ENCODE measurements at places on chromosomes 7 and 10.

- no peak for ATAC-seq
Measured at GRCh38 chr7:99766484-99767099, 17.4 kb downstream of the CYP3A4 start.

- no peak for ATAC-seq
Measured at GRCh38 chr7:134705716-134706115, 59.1 kb downstream of the BPGM start.

- ATAC-seq: no peak
Measured at GRCh38 chr7:45627691-45628456, 53.7 kb downstream of the ADCY1 start.

DNA sequence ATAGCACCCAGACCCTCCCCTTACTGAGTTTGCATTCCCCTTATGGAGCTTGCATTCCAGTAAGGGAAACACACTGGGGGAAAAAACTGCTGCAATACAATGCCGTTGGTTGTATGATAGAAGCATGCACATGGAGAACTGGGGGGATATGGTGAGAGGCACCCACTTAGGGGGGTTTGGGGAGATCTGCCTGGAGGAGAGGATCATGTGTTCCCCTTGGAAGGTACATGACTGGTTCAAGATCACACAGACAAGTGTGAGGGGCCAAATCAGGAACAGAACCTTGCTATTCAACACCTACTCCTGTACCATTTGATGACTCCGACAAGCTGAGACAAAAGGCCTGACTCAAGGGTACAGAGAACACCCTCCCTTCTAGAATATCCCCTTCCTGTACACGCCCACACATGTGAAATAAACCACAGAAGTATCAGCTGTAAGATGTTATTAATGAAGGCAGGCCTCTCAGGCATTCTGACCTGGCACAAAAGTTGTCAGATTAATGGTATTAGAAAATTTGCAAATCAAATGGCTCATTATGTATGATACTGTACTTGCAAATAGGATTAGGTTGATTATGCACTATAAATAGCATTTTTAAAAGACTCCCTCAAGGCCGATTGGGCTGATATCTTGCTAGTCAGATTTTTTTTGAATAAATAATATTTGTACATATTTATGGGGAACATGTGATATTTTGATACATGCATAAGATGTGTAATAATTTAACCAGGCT, 122.2 kb downstream of the NPY start:
- peak; percentile 61 for ATAC-seq

DNA sequence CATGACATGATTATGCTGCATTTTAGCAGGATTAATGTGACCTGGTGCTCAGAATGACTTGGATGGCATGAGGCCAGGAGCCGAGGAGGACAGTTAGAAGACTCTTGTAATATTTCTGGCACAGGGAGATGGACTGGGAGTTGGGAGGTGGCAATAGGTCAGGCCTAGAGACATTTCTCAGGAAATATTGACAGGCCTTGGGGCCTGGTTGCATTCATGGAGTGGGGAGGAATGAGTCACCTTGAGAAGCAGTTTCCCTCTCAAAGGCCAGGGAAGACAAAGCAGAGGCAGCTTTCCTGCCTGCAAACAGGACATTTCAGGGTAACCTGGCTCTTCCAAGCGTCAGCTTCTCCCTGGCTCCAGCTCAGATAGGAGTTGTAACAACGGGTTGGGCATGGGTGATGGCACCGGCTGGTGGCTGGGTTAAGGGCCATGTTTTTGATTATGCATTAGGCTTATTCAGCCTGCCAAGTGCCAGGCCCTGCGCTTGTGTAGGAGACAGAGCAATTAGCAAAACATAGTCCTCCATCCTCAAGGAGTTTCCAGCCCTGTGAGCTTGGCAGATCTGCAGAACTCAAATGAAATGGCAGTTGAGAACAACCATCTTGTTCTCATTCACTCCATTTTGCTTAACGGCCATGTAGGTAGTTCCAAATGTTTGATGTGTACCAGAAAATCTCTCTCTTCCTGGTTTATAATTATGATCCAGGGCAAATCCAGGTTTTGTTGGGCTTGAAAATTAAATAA, 38.2 kb downstream of the HK1 start:
- no peak for ATAC-seq

DNA sequence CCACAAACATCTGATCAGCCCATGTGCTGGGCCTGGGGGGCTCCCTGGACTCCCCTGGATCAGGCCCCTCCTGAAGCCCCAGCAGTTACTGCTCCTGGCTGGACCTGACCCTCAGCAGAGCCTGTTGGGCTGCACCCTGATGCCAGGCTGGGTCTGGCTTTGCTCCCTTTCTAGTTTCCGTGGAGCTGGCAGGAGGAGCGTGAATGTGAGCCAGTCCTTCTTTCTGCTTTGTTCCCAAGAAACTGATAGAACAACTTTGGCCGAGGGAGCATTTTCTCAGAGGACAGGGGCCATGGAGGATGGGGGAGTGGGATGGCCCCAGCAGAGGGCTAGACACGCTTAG, 128.2 kb downstream of the NEURL1 start:
- no peak for ATAC-seq

DNA sequence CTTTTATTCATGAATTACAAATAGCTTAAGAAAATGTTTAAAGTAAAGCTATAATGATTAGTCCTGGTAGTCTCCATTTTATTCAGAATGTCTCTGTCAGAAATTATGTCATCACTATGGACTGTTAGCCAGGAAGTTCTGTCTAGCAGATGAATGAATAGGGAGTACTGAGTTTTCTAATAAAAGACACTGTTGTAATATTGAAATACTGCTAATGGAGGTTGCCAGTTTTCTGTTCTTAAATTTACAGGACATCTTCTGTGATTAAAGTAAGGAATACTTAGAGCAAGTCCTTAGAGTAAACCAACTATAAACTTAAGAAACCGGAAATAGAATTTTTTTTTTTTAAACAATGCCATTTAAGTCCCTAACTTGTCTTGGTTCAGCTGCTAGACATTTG, 309.8 kb downstream of the ADK start:
- ATAC-seq: no peak

- no peak for ATAC-seq
Measured at GRCh38 chr7:87456247-87456646, 19.2 kb downstream of the ABCB4 start.

DNA sequence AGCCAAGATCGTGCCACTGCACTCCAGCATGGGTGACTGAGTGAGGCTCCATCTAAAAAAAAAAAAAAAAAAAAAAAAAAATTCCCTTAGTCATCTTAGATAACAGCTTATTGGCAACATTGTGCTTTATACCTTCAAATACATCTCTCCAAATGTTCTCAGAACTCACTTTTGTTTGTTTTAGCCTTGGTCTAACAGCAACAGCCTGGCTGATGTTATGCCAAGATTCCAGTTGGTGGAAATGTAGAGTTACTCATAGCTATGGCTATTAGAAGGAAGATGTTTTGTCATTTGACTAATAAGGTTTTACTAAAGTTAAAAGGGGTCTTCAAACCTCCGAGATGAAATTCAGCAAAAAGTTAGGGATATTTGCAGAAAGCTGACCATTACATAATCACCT, 481.4 kb downstream of the NEBL start:
- no peak for ATAC-seq

DNA sequence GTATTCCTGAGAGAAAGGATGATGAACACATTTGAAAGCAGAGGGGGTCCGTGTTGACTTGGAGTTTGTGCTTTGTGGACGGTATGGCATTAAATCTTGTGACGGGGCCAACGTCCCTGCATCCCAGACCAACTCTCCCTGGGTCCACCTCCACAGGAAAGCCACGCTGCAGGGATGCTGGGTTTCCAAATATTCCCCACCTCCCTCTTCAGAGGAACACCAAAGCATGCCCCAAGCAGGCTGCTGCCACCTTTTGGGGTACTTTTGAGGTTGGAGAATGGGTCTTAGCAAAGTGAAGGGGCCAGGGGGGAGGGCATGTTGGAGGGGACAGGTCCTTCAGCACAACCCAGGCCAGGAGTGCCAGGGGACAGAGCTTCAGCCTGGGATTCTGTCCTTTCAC, 504.4 kb downstream of the TCERG1L start:
- no peak for ATAC-seq

GRCh38 chr7:155568842-155569494, 22.6 kb upstream of the CNPY1 start:
- ATAC-seq: no peak

DNA sequence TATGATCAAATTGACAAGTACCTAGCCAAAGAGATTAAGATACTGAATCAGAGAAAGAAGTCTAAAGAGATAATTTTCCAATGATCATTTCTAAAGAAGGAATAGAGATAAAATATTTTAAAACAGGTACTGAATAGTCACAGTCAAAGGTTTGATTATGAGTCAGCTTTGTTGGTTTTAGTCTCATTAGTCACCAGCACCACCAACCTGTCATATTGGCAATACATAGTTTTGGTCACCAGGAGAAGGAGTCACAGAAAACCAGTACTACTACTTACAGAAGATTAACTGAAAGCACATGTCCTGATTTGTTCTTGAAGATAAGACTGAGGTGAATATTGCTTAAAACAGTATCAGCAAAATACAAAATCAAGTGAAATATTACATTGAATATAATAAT, 34.6 kb downstream of the ZEB1 start:
- ATAC-seq: peak; percentile 97

DNA sequence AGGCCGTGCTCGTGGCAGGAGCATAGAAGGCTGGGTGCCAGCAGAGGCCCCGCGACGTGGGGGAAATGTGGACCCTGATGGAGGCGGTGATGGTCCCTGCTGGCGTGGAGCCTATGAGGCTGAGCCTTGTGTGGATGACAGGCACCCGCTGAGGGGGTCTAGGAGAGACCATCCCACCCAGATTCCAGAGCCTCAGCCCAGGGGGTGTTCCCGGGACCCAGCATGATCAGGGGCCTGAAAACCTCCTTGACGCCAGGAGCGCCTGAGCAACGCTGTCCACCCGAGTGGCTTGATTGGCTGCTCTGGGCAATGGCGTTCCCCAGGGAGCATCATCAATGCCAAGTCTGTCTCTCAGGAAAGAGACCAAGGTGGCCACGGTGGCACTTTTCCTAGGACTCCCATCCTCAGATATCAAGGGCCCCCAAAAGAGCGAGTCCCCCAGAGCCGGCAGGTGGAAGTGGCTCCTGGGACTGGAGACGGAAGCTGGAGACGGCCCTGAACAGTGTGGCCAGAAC, 61.1 kb downstream of the PWWP2B start:
- no peak for ATAC-seq

GRCh38 chr10:62046522-62047227, 145.2 kb downstream of the ARID5B start:
- peak; percentile 45 for ATAC-seq

DNA sequence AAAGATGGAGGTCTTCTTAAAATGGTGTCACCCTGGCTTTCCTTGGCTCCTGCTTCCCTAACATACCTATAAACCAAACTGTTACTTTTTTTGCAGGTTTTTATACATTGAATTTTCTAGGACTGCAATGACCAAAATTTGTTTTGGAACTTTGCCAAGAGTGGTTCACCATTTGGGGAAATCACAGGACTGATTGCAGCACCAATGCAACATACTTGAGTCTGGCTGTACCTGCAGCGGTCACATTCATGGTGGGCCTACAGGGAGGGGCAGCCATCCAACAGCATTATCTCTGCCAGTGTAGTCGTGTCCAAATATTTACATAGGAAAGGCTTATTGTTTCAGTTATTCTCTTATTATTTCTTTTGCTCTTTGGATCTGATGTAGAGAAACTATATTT, 69.0 kb downstream of the HACD1 start:
- no peak for ATAC-seq

- no peak for ATAC-seq
Measured at GRCh38 chr7:111568870-111569462, 6.7 kb upstream of the IMMP2L start.

- ATAC-seq: peak; percentile 77
Measured at GRCh38 chr7:131364767-131365344, 37.2 kb downstream of the MKLN1 start.

DNA sequence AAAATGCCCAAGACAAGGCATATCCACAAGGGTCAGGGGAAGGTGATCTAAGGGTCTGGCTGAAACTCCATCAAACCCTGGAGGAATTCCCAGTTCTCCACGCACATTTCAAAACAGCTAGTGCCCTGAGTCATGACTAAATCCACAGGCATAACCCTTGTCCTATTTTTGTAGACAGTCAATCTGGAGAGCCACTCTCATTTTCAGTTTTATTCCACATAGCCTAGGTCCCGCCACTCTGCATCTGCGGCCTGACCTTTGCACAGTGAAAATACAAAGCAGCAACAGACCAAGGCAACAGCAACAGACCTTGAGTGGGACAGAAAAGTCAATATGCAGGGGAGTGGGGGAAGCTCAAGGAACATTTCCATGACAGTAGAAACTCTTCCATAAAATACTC, 201.4 kb upstream of the NPVF start:
- no peak for ATAC-seq

DNA sequence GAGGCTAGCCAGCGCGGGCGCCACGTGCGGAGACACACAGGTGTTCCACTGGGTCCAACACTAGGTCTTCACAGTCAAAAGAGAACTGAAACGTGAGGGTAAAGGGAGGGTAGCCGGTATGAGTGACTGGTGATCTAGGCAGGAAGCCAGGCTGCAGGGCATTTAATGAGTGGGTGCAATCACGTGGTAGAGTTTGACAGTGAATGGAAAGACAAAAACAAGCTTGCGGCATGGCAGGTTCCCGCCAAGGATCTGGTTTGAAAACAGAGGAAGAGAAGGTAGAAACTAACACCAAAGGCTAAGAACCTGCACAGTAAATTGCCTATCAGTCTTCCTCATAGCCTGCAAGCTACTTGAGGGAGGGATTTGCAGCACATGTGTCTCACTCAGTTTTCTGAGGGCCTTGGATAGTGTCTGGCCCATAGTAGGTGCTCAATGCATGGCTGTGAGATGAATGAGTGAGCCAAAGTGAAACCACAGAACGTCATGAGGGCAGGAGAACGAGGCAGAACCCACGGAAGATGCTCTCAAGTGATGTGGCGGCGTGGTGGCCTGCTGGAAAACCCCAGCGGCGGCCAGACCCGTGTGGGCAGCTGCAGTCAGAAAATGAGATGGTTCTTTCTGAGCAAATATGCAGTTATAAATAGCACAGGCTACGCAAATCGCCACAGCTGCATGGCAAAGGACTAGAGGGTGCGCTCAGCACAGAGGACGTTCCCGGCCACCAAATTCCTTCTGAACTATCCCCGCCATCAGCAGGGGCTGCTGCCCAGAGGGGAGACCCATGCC, 183.6 kb upstream of the NFE2L3 start:
- peak; percentile 87 for ATAC-seq
